ENCODE measurements at places on chromosomes 2 and 18. TPM values are rescaled to one million over a fixed set of nuclear protein-coding genes. Genes with fewer than 3 reads are reported as not detected.
A peak's percentile ranks its signal among the peaks of the same experiment; 100 is the strongest.

DNA sequence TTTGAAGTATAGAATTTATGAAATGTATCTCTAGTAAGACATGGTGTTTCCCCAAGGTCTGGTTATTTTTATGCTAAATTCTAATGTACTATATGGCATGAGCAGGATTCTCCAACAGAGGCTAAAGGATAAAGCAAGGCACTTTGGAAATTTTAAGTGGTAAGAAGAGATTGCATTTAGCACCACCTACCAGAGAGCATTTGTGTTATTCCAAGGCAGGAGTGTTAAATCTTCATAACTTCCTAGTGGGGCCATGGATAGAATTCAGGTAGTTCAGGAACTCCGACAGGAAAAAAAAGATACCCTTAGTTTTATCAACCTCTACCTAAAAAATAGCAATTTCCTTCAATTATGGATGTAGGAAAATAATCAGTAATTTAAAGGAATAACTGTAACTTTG, 497.4 kb upstream of the CRIM1 start:
- H3K4me3 ChIP-seq, result no peak overlapping the region
- H3K4me1 ChIP-seq, result no peaks in the 10 kb centered on the region
- no peak overlapping the region for H3K27ac ChIP-seq

DNA sequence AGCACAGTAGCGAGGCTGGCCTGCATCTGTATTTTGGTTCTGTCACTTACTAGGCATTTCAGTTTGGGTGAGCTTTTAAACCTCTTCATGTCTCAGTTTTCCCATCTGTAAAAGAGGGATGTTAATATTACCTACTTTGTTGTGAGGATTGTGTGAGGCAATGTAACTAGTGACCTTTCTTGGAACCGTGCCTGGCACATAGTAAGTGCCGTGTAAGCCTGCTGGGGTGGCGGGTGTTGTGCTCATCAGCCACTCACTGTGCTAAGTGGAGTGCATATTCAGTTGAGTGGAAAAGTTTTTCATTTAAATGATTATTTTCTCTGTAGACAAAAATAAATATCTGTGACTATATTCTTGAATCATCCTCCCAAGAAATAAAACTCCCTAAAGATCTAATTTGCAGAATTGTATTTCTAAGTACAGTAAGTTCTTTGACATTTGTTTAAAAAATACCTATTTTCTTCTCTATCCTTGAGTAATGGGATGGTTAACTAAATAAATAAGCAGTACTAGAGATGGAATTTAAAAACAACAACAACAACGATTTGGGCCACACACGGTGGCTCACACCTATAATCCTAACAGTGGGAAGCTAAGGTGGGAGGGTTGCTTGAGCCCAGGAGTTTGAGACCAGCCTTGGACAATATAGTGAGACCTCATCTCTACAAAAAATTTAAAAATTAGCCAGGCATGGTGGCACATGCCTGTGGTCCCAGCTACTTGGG, 56.7 kb downstream of the MALT1 start:
- no peak overlapping the region for H3K4me3 ChIP-seq
- DNase-seq, result no peak
- no peaks in the 10 kb centered on the region for H3K4me1 ChIP-seq

GRCh38 chr2:32910883-32911598, 35.7 kb upstream of the LTBP1 start:
- H3K27me3 ChIP-seq, result no peaks in the 10 kb centered on the region
- H3K27ac ChIP-seq, result no peak overlapping the region
- H3K4me1 ChIP-seq, result no peaks in the 10 kb centered on the region
- DNase-seq, result no peak

DNA sequence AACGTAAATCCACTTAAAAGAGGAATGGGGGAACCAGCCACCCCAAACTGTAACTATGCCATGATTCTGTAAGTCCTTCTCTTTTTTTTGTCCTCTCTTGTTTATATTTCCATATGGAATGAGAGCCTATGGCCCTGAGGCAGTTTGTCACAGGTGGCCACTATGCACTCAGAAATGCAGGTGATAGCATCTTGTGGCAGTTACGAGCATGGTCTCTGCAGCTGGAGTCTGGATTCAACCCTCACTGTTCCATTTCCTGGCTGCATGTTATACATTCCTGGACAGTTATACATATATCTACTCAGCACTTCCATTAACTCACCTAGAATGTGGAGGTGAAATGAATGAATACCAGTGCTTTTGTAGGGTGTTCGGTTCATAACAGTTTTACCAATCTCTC, 291.5 kb upstream of the FANCL start:
- no peaks in the 10 kb centered on the region for H3K36me3 ChIP-seq
- H3K27ac ChIP-seq, result no peak overlapping the region
- H3K27me3 ChIP-seq, result peaks cover 6% of the 10 kb centered on the region
- H3K4me3 ChIP-seq, result no peak overlapping the region
- DNase-seq, result no peak

- no peaks in the 10 kb centered on the region for H3K36me3 ChIP-seq
- DNase-seq, result no peak
- no peaks in the 10 kb centered on the region for H3K27me3 ChIP-seq
- H3K4me1 ChIP-seq, result peaks cover 15% of the 10 kb centered on the region
- no peak overlapping the region for H3K4me3 ChIP-seq
These were observed 14.5 kb downstream of the SH3RF3 start for GRCh38 chr2:109143214-109144187.

DNA sequence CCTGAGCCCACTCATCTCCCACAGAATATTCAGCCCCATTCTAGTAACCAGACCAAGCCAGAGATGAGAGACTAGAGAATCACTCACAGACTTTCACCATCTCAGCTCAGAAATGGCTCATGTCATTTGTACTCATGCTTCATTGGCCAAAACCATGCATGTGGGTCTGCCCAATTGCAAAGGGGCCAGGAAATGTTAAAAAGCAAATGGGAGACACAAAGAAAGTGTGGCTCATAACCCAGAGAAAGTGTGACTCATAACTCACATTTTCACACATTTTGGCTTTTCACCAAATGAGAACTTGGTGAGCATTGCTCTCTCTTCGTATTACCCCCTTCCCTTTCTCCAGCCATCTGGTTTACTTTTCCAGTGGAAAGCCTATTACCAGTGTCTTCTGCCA, 66.2 kb downstream of the MDH1 start:
- no peak overlapping the region for H3K4me3 ChIP-seq
- H3K4me1 ChIP-seq, result no peaks in the 10 kb centered on the region
- H3K27ac ChIP-seq, result no peak overlapping the region
- no peak for DNase-seq

DNA sequence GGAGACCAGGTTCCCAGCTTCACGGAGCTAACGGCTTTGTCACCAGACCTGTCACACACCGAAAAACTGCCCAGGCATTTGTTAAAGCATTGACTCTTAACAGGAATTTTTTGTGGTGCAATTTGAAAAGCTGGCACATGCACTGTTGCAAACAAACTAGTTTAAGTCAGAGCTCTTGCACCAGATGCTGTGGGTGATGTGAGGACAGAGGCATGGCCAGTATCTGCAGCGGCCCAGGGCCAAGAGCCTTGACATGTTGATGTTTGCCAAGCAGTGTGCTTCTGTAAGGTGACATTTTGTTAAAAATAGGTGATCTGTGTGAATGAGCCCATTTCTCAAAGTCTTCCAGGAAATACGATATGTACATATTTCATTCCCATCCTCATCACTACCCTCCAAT, 142.5 kb downstream of the MTCL1 start:
- DNase-seq, result no peak
- H3K4me3 ChIP-seq, result no peak overlapping the region
- no peaks in the 10 kb centered on the region for H3K36me3 ChIP-seq
- H3K27me3 ChIP-seq, result peaks cover 30% of the 10 kb centered on the region
- no peaks in the 10 kb centered on the region for H3K4me1 ChIP-seq
- H3K27ac ChIP-seq, result no peak overlapping the region

DNA sequence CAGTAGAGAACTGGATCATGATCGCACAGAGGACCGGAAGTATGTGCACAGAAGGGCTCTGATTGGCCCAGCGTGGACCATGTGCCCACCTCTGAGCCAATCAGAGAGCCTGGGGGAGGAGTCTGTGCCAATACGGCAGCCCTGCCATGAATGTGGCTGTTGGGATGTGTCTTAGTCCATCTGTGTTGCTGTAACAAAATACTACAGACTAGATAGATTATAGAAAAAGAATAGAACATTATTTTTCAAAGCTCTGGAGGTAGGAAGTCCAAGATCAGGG, 132.0 kb downstream of the NDUFA10 start:
- H3K36me3 ChIP-seq, result no peaks in the 10 kb centered on the region
- no peaks in the 10 kb centered on the region for H3K27me3 ChIP-seq
- DNase-seq, result no peak
- no peak overlapping the region for H3K4me3 ChIP-seq
- no peak overlapping the region for H3K27ac ChIP-seq

DNA sequence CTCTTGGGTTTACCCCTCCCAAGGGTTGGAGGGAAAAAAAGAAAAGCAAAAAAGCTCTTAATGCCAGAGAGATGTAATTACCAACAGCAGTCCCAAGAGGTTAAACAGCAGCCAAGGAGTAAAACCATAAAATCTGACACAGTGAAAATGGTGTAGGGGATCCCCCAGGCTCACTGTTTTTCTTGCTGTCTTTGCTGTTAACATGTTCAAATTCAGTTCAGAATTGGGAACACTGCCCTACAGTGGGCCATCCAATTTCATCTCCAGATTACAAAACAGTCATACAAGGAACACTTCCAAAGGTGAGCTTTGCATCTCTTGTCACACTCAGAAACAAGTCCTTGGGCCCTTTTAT, 54.5 kb downstream of the PLEKHM3 start:
- H3K27me3 ChIP-seq, result no peaks in the 10 kb centered on the region
- H3K4me1 ChIP-seq, result no peaks in the 10 kb centered on the region
- no peak for DNase-seq
- H3K27ac ChIP-seq, result no peak overlapping the region

DNA sequence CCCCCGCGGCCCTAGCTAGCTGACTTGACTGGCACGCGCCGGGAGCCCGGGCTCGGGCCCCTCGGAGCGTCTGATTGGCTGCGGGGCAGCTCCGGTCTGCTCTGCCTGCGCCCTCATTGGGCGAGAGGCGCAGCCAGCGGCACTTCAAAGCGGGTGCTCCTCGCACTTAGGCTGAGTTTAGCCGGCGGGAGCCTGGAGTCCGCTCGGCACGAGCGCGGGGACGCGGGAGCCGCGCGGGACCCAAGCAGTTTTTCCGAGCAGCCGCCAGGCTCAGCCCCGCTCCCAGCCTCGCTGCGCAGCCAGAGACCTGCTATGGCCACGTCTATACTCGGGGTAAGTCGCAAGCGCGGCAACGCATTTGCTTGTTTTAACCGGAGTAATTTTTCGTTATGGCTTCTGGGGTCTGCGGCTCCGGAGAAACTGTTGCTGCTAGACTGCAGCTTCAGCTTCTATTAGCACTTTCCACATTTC, at the start of gene SP9:
Gene SP9, plus strand, starts transcription at position 174 of the 471 bp plus-strand sequence. Its CDS starts 139 bp downstream, at position 313.
- no peak within 1 kb of the TSS for H3K4me3 ChIP-seq
- H3K36me3 ChIP-seq, result no peaks in the 10 kb centered on the region
- peak; percentile 50 for DNase-seq
- peaks cover 86% of the 10 kb centered on the region for H3K27me3 ChIP-seq

- peaks cover 6% of the 10 kb centered on the region for H3K4me1 ChIP-seq
- H3K27ac ChIP-seq, result no peak overlapping the region
- no peaks in the 10 kb centered on the region for H3K27me3 ChIP-seq
- no peak overlapping the region for H3K4me3 ChIP-seq
These were observed 15.1 kb downstream of the ST3GAL5 start for GRCh38 chr2:85873679-85874078.

DNA sequence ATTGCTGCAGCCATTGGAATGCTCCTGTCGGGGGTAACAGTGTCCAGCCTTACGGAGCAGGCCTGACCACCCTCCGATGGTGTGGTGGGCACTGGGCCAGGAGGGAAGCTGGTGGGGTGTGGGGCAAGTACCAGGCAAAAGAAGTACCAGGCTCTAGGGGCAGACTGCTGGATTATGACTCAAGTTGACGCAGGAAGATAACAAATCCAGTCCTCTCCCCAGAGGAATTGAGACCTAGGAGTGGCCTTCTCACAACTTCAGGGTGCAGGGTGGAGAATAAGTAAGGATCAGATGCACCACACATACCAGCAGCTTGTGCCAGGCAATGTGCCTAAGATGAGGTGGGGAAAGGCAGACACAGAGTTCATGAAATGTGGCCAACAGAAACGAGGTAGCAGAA, 37.9 kb downstream of the SEMA4F start:
- peaks cover 22% of the 10 kb centered on the region for H3K27me3 ChIP-seq
- no peak overlapping the region for H3K27ac ChIP-seq
- no peaks in the 10 kb centered on the region for H3K4me1 ChIP-seq

DNA sequence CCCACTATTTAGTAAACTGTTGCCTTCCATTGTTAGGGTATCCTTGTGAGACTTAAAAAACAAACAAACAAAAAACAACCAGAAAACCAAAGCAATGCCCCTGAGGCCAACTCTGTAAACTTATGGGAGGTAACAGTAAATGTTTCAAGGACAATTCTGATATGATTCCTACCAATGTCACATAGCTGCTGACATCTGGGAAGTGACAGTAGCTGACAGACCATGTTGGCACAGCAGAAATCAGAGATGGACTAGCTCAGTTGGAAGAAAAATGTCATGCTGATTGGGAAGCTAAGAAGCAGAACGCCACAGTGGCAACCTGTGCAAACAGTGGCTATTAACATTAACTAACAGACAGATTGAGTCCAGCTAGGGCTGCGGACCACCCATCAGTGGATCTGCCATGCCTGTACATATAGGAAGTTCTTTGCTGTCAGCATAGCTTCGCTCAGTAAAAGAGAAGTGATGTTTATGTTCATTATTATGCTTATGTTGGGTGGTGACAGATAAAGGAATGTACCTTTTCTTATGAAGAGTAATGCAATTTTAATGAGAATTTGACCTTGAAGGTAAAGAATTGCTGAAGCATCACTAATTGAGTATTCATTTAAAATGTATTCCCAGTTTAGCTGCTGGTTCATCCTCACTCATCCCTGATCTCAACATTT, 180.6 kb downstream of the PARD3B start:
- H3K27me3 ChIP-seq, result no peaks in the 10 kb centered on the region
- H3K4me3 ChIP-seq, result no peak overlapping the region
- H3K27ac ChIP-seq, result no peak overlapping the region
- DNase-seq, result no peak
- no peaks in the 10 kb centered on the region for H3K4me1 ChIP-seq

DSG1 gene
- not detected for total RNA-seq

GCKR gene
- total RNA-seq, result 1.2 TPM

All from endothelial cell of umbilical vein (primary cell).